ENCODE measurements at places on chromosomes 2 and 18.

GRCh38 chr2:66317268-66317890, 117.5 kb upstream of the MEIS1 start:
- no peak for DNase-seq

DNA sequence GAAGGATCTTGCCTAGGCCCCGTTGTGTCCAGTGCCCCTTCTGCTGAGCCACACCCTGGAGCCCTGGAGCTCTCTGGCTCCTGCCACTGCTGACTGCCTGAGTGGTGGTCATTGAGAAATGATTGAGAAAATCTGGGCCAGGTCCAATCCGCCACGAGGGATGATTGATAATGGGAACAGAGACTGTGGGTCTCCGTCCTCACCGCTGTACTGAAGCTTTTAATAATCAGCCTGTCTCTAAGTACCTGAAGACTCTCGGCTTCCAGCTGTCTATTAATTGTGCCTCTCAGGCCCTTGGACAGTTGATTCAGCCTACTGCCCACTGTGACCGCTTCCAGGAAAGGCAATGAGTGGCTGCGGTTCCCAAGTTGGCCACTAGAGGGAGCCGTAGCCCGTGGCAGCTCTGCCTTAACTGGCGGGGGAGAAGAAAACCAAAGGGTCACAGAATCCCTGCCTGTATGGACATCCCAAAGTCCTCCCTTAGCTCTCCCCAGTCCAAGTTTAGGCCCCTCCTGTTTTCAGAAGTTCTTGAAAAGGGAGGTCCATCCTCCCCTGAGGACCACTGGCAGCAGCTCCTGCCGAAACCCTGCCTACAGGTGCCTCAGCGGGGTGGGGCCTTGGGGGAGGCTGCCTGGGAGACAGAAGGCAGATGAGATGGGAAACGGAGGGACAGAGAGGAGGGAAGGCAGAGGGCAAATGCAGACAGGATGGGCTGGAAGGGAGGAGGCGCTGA, 213.6 kb downstream of the TNS1 start:
- peak; percentile 34 for DNase-seq

DNA sequence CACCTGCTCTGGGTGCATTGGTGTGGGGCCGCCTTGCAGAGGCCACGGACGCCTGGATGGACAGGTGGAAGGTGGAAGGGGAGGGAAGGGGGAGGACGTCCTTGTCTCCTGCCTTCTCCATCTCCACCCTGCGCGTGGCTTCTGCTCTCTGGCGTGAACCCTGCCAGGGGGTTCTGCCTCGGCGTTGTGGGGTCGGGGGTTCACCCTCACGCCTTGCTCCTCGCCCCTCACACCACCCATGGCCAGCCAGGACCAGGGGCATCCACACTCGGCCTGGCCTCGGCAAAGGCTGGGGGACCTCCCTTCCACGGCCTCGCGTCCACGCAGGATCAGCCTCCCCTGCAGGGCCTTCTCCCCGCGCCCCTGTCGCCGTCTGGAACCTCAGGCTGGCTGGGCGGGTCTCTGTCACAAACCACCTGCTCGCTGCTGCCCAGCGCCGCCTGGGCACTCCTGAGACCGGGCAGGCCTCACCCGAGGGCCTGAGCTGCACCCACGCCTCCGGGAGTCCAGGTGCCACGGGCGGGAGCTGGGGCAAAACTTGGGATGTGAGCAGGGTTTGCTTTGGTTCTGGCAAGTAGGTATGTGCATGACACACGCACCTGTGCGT, 655.9 kb downstream of the GALR1 start:
- DNase-seq: no peak

- no peak for DNase-seq
Observed at GRCh38 chr2:134999521-134999920, 47.7 kb downstream of the MAP3K19 start.

DNA sequence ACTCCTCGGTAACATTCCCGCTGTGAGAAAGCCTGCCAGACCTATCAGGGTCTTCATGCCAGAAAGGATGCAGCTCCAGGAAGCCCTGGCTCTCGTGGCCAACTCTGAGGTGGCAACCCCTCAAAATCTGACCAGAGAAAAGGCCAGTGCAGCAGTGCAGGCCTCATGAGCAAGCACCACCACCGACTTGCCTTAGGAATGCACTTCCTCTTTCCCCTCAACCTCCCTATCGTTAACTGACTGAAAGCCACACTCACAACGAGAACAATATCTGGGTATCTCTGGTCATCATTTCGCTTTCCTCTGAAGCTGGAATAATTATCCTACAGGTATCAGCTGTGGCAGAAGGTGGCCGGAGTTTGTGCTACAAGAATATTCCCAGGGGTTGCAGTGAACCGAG, 101.4 kb upstream of the POU3F3 start:
- no peak for DNase-seq

GRCh38 chr2:176960736-176961520, 251.7 kb upstream of the HNRNPA3 start:
- DNase-seq: no peak

DNA sequence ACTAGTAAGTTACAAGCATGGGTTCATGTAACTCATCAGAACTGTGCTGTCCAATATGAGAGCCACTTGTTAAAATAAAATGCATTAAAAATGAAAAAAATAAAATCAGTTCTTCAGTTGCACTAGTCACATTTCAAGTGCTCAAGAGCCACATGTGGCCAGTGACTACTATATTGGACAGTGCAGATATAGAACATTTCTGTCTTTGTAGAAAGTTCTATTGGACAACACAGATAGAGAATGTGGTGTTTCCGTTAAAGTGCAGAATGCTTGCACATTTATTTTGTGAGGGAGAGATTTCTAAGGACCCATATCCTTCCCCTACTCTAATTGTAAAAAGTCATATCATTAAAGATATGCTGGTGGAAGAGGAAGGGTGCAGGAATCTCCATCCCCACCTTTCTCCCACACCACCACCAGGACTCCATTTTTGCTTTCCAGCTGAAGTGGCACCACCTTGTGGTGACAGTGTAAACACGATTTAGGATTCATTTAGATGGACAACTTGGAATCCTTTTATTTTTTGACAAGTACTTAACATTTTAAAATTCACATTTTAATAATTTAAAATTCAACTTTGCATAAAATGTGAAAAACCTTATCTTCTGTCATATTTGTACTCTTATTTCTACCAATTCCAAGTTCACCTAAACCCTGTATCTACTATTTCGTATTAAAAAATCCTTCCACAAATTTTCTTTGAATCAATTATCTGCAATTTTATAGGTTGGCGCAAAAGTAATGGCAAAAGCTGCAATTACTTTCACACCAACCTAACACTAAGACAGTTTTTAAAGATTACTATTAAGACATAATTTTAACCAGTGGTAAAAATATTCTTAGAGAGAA, 9.4 kb upstream of the CD302 start:
- no peak for DNase-seq

- no peak for DNase-seq
Observed at GRCh38 chr2:18855027-18855426, 265.7 kb upstream of the NT5C1B start.

DNA sequence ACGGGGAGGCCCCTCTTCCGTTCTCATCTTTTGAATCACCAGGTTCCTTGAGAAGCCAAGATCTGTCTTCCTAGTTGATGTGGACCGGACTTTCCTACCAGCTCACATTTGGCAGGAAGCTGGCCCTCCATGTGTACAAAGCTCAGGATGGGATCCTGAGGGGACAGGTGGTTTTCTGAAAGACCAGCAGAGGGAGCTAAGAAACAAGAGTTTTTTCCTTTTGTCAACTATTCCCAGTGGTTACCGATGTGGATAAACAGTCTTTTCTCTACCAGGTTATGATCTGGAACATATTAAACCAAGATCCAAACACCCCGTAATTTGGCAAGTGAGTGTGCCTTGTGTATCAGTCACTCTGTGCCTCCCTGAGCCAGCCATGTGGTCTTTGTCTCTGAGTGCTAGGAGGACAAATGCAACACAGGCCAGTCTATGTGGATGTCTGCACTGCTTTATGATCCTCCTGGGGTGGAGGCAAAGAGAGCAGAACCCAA, 25.1 kb upstream of the ARHGAP25 start:
- DNase-seq: no peak

DNA sequence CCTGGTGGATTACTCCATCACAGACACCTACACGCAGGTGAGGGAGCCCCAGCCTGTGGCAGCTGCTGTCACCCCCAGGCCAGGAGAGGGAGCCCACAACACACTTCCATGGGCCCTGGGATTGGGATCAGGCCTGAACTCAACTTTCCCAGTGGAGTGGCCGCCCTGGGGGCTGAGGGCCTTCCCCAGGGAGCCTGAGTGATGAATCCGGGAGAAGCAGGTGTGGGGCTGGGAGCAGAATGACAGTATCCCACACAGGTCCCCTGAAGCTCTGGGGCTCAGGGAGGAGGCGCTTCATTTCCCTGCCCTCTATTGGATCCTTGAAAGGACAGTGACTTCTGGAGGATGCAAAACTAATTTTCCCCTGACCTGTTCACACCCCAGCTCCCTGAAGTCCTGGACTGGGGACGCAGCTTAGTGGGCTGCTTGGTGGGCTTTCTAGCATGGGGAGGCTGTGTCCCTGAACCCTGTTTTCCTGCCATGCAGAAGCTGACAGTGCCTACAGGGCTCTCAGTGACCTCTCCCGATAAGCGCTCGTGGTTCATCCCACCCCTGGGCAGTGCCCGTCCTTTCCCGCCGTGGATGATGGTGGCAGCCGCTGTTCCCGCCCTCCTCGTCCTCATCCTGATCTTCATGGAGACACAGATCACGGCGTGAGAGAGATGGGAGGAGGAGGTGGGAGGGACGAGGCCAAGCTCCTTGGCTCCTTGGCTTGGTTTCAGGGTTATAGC, 11.0 kb downstream of the SLC4A3 start:
- no peak for DNase-seq

- DNase-seq: no peak
Observed at GRCh38 chr2:237488901-237489860, 2.1 kb downstream of the MLPH start.

GRCh38 chr2:156379071-156379470, 46.5 kb upstream of the NR4A2 start:
- no peak for DNase-seq

DNA sequence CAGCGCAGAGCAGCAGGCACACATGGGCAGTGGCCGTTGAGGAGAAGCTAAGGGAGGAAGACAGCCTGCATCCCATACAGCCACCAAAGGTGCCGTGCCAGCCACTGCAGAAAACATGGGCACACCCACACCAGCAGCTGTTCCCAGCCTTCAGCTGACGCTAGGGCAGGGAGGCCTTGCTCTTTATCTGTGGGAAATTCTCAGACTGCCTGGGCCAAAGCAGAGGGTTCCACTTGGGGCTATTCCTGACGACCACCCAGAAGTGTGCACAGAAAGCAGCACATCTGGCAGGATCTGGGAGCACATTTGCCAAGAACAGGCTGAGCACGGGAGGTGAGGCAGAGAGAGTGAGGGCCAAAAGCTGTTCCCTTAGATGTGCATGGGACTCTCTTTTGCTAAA, 101.3 kb upstream of the SOX11 start:
- DNase-seq: no peak

GRCh38 chr2:26772064-26773001, 8.2 kb downstream of the SLC35F6 start:
- no peak for DNase-seq

DNA sequence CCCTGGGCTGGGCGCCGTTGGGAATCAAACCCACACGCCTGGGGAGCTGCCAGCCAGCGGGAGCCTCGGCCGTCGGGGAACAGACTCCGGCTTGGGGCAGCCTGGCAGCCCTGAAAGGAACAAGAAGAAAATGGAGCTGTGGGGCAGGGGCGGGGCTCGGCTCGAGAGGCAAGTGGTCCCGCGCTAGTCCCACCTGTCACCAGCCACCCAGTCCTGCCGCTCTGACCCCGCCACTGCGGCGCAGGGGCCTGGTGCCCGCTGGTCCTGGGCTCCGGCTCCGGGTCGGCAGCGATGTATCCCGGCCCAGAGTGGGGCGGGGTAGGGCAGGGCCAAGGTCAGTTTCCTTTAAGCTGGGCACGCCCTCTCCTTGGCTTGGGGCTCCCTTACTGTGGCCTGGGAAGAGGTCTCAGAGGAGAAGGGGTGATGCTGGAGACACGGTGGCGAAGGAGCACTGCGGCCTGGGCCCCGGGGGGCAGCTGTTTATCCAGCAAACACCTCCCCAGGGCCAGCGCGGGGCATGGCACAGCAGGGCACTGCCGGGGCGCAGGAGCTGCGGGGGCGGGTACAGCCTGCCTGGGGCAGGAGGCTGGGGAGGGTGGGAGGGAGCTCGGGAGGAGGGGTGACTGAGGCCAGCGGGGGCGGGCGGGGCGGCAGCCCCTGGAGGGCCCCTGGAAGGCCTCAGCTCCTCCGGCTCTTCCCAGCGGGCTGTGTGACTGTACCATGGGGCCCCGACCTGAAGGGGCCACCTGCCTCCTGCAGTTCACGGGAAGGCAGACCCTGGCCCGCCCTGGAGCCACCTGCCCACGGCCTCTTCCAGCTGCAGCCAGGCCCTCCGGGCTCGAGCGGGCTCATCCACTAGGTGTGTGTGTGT, 15.6 kb downstream of the ODC1 start:
- no peak for DNase-seq

DNA sequence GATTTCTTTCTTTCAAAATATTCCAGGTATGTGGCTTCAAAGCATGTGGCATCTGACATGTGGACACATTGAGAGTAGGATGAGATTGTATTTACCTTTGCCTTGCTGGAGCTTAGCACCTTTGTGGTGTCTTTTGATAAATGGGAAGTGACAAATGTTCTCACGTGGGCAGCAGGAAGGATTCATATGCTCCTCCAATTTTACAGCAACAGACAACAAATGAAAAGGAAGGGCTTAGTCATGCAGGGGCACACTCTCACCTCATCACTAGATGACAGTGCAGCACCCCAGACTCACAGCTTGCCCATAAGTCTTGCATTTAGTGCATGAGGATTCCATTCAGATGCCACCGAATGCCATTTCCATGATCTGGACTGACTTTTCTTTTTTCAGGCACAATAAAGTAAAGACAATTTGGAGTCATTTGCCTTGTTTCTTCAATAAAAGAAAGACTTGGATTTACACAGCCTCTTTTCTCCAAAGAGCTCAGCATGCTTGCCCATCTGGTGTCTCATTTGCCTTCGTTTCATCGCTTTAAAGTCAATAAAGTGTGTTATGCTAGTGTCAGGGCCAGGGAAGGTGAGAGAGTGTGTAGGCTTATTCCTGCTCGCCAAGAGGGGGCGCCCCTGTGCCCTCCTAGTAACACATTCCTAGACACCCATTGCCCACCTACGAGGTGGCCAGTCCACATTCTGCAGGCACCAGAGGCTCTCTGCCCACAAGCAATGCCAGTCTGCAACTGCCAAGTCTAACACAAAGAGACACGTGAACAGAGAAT, 39.6 kb upstream of the DAPL1 start:
- no peak for DNase-seq

DNA sequence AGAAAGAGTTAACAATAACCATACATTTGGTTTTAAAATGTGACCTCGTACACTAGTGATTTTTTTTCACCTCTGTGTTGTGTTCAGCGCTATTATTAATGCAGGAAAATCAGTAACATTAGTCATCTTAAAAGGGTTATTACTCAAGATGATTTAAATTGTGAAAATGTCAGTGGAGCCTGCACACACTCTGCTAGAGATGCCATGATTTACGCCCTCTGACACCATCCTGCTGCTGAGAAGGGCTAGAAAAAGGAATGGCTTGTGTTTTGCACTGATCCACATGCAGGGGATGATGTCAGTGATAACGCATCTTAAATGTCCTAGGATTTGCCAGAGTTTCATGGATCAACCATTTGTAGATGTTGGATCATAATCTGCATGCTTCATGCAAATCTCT, 121.3 kb upstream of the BOD1L2 start:
- DNase-seq: peak; percentile 45
